ENCODE measurements at places on chromosomes 3 and 15. TPM values are rescaled to one million over a fixed set of nuclear protein-coding genes. Genes with fewer than 3 reads are reported as not detected.

Gene ADAMTS9
- total RNA-seq = 4.2 TPM

Gene WNT7A
- not detected for total RNA-seq

Gene CAPN3
- total RNA-seq = 0.77 TPM

Gene C3orf85
- not detected for total RNA-seq

Gene FBXL22
- 0.58 TPM for total RNA-seq

Gene GHSR
- total RNA-seq = not detected

Gene FAN1
- 18.6 TPM for total RNA-seq

Gene DGKG
- 4.4 TPM for total RNA-seq

Gene WDR93
- under 0.01 TPM for total RNA-seq

Gene IL1RAP
- total RNA-seq = 11.9 TPM

Gene DUT
- total RNA-seq = 66.7 TPM

Gene FRMD4B
- 0.85 TPM for total RNA-seq

Gene MUC20
- total RNA-seq = 0.38 TPM

Gene SERPINI2
- not detected for total RNA-seq

Gene ISLR
- 23.4 TPM for total RNA-seq

Gene LDHAL6B
- not detected for total RNA-seq

Gene PLA2G4D
- under 0.01 TPM for total RNA-seq
